ENCODE measurements at places on chromosomes 7 and 10.

DNA sequence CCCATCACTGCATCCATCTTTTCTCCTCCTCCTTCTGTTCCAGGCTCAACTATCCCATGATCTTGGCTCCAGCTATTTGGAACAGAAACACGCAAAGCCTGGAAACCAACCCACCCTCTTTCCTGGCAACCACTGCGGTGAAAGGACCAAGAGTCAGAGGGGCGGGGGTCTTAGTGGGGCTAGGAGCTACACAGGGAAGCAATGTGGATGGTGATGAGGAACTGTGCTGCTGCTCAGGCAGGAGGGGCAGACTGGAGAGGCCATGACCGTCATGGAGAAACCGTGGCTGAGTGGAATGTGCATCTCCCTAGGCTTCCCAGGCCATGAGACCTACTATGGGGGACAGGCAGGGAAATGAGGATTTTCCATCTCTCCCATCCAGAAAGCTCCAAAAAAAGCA is 25.6 kb downstream of the PLAC9 start:
- H3K27ac ChIP-seq, result peak overlapping the region; percentile 93
- peaks cover 98% of the 10 kb centered on the region for H3K4me1 ChIP-seq
- H3K4me3 ChIP-seq, result peak overlapping the region; percentile 64
- peaks cover 76% of the 10 kb centered on the region for H3K36me3 ChIP-seq
- no peak for DNase-seq

DNA sequence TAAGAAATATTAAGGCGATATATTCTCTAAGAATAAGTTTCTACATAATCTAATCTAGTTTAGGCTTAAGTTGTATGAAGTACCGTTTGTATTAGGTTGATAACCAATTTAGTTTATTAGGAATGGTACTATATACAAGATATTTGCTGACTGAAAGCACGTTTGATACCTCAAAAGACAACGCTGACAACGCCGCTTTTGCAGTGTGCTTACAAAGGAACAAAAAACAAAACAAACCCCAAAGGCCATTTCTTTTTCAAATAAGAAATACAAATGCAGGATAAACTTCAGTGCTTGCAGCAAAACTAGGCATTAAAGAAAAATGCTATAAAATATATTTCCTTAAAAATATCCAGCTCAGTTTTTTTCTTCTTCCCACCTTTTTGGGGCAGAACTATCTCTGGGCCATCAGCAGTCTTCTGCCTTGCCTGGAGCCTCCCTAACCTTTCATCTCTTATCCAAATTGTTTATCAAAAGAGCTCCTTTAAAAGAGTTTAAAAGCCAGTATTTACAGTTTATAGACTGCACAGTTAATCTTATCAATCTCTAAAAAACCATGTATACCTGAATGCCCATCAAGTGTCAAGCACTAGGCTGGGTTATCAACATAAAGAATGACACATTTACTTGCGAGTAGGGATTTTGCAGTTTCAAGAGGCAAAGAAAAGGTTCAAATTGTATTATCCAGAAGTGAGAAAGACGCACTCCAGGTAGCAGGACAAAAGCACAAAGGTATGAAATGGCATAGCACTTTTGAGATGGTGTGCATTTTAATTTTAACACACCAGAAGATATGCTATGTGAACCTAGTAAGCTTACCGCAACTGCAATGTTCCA is 4.1 kb upstream of the KMT2E start:
- peaks cover 50% of the 10 kb centered on the region for H3K36me3 ChIP-seq
- peak overlapping the region; percentile 100 for H3K4me3 ChIP-seq
- peak overlapping the region; percentile 100 for H3K27ac ChIP-seq
- peaks cover 55% of the 10 kb centered on the region for H3K4me1 ChIP-seq

- peak overlapping the region; percentile 28 for H3K4me3 ChIP-seq
- H3K27me3 ChIP-seq, result peaks cover 2% of the 10 kb centered on the region
- peak overlapping the region; percentile 56 for H3K27ac ChIP-seq
Measured at GRCh38 chr7:149559711-149560110, 62.1 kb upstream of the ZNF746 start.

DNA sequence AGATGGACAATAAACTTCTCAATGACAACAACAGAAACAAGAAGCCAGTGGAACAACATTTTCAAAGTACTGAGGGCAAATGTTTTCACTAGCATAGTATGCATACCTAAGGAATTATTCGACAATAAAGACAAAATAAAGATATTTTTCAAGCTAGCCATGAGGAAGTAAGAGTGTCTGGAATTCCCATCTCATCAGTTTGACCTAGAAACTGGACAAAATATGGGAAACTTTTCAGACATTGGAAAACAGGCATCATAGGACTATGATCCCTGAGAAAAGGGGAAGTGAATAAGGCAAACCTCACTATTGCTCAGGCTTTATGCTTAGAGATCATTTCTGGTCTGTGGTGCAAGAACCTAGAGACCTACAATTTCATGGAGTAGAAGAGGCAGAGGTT is 86.3 kb downstream of the OAT start:
- peak; percentile 52 for DNase-seq
- H3K27ac ChIP-seq, result peak overlapping the region; percentile 22
- peaks cover 5% of the 10 kb centered on the region for H3K27me3 ChIP-seq
- no peaks in the 10 kb centered on the region for H3K36me3 ChIP-seq
- peaks cover 12% of the 10 kb centered on the region for H3K4me1 ChIP-seq
- H3K4me3 ChIP-seq, result no peak overlapping the region

DNA sequence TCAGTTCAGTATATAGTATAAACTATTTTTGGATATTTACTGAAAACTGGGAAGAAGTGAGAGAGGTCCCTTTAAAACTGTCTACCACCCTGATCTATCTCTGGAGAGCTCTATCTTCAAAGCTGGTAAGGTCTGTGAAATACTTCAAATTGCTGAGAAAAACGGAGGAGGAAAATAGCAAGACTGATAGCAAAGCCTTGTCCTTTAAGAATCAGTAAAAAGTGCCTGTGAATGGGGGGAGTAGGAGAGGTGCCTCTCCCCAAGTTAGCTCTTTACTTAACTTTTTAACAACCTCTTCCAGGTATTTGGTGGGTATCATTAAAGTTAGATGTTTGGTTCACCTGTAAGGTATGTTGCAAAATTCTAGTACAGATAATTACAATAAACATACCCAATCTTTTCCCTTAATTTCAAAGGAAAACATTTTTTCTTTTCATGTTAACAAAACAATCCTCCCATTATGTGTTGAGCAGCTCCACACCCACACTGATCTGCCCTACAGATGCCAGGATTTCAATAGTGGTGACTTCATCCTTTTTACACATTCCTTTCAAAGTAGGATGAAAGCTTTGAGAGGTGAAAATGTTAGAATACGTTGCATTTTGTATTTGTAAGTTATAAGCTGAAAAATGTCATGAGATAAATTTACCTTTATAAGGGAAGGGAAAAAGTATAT is 149.2 kb downstream of the CRPPA start:
- H3K27ac ChIP-seq, result no peak overlapping the region
- peaks cover 18% of the 10 kb centered on the region for H3K4me1 ChIP-seq
- peak; percentile 4 for DNase-seq
- H3K27me3 ChIP-seq, result no peaks in the 10 kb centered on the region
- no peak overlapping the region for H3K4me3 ChIP-seq
- no peaks in the 10 kb centered on the region for H3K36me3 ChIP-seq

GRCh38 chr10:26437637-26438461 is at the start of gene APBB1IP:
Gene APBB1IP (plus strand): TSS chr10:26438341. CDS start chr10:26492327, 53,986 bp downstream.
- H3K27me3 ChIP-seq, result no peaks in the 10 kb centered on the region
- H3K36me3 ChIP-seq, result peaks cover 11% of the 10 kb centered on the region
- peak; percentile 33 for DNase-seq
- H3K4me3 ChIP-seq, result peak within 1 kb of the TSS; percentile 90

DNA sequence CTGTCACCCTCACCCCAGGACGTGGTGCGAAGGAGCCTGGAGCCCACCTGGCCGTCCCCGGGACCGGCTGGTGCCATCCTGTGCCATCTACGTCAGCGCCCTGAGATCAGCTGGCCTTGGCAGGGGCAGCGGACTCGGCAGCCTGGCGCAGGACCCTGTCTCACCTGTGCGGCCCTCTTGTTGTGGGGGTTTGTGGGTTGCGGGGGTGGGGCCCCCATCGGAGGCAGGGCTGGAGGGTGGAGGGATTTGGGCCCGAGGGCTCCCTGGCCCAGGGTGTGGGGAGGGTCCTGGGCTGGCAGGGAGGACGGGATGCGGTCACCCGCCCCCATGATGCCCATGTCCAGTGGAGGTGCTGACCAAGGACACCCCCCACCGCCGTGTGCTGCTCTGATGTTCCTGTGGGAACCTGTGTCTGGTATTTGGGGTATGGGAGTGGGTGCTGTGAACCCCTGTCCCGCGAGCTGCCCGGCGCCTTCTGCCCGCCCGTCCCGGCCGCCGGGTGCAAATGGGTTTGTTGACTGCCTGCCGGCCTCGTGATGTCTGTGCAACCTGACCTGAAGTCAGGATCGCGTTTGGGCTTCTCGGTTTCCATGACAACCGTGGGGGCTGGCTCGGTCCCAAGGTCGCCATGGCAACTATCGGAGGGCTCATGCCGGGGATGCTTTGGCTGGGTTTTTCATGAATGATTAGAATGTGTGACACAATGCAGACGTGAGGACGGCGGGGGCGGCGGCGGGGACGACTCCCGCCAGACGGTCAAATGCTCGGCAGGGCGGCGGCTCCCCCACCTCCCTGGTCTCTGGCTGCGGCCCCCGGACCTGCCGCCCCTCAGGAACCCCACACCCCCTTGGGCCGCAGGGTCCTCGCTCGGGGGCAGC is 7.3 kb downstream of the MAFK start:
- peaks cover 27% of the 10 kb centered on the region for H3K27me3 ChIP-seq
- peak; percentile 96 for DNase-seq
- peaks cover 5% of the 10 kb centered on the region for H3K36me3 ChIP-seq
- H3K4me1 ChIP-seq, result peaks cover 36% of the 10 kb centered on the region

GRCh38 chr7:125363873-125364272 is 434.2 kb upstream of the POT1 start:
- H3K4me3 ChIP-seq, result no peak overlapping the region
- H3K27me3 ChIP-seq, result no peaks in the 10 kb centered on the region
- H3K4me1 ChIP-seq, result no peaks in the 10 kb centered on the region
- no peak overlapping the region for H3K27ac ChIP-seq
- H3K36me3 ChIP-seq, result peaks cover 9% of the 10 kb centered on the region

- no peaks in the 10 kb centered on the region for H3K27me3 ChIP-seq
- H3K36me3 ChIP-seq, result peaks cover 36% of the 10 kb centered on the region
- H3K27ac ChIP-seq, result no peak overlapping the region
- DNase-seq, result no peak
- peaks cover 67% of the 10 kb centered on the region for H3K4me1 ChIP-seq
Measured at GRCh38 chr10:4250587-4250887, 465.5 kb upstream of the KLF6 start.

GRCh38 chr10:22712211-22712955 is 2.0 kb downstream of the PIP4K2A start:
- peak overlapping the region; percentile 92 for H3K4me3 ChIP-seq
- peaks cover 33% of the 10 kb centered on the region for H3K4me1 ChIP-seq
- H3K36me3 ChIP-seq, result no peaks in the 10 kb centered on the region
- H3K27me3 ChIP-seq, result no peaks in the 10 kb centered on the region
- H3K27ac ChIP-seq, result peak overlapping the region; percentile 64

DNA sequence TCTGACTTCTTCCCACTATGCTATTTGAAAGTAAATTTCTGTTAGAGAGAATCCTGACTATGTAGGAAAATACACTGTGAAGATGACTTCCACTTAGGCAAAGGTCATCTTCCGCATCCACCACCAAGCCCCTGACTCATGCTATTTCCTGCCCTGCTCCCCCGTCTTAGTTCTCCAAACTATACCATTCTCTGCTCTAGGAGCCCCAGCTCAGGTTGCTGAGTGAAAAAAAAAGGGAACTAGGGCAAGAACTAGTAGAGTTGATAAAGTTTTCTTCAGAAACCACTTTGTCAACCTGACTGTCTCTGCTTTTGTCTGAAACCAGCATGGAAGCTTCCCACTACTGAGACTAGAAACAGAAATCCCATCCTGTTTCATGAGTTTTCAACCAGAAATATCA is 96.9 kb downstream of the EVX1 start:
- no peak for DNase-seq
- peaks cover 9% of the 10 kb centered on the region for H3K4me1 ChIP-seq
- H3K36me3 ChIP-seq, result no peaks in the 10 kb centered on the region
- peaks cover 22% of the 10 kb centered on the region for H3K27me3 ChIP-seq

DNA sequence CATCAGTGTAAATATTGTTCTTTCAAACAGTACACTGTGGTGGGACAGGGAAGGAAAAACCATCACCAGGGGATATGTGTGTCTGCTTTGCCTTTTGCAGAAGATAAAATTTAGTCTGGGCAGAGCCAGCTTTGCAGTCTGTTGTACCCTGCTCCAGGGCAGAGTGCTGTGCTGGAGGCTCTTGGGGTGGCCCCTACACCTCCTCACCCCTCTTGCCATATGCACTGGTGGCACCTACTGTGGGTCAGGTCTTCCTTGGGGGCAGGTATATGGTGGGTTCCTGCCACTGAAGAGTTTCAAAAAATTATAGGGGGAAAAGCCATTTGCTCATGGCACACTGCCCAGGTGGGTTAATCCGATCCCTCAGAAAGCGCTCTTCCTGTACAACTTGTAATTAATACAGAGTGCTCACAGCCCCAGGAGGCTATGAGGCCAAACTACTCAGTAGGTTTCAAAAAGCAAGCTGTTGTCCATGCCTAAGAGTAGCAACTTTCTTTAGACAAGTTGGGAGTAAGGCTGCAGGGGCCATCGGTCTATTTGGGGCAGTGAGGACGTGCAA is 112.7 kb upstream of the BMPER start:
- DNase-seq, result no peak
- peaks cover 10% of the 10 kb centered on the region for H3K27me3 ChIP-seq
- no peak overlapping the region for H3K27ac ChIP-seq
- H3K4me3 ChIP-seq, result no peak overlapping the region
- H3K36me3 ChIP-seq, result peaks cover 4% of the 10 kb centered on the region
- no peaks in the 10 kb centered on the region for H3K4me1 ChIP-seq

GRCh38 chr7:99072126-99072525 is 71.8 kb downstream of the SMURF1 start:
- peak overlapping the region; percentile 46 for H3K27ac ChIP-seq
- H3K27me3 ChIP-seq, result no peaks in the 10 kb centered on the region
- peaks cover 27% of the 10 kb centered on the region for H3K4me1 ChIP-seq
- DNase-seq, result no peak

DNA sequence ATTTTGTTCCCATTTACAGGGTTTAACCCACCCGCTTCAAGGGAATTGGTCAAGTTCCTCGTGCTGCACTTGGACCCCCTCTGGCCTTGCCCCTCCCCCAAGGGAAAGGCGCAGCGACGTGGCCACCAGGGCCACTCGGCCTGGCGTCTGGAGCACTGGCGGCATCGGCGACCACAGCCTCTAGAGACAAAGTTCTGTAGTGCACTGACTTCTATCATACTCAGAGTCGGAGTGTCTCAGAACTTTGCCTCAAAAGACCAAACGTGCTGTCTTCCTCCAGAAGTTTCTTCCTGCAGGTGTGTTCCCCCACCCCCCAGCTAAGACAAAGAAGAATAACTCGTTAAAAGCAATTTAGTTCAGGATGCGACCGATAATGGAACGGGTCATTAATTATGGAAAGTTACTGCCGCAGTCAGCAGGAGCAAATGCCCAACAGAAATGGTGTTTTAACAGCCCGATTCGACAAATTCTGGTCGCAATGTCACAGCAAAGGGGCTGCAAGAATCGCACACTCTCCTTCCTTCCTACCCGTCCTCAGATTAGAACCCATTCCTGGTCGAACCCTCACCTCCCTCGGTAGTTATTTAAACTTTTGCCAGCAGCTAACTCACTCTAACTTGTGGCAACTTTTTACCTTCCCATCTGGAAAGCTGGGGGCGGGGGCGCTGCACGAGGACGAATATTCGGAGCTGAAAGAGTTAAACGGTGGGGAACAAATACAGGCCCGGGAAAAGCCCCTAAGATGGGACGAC is 202.1 kb upstream of the NFE2L3 start:
- H3K36me3 ChIP-seq, result no peaks in the 10 kb centered on the region
- DNase-seq, result no peak
- peaks cover 19% of the 10 kb centered on the region for H3K27me3 ChIP-seq
- no peaks in the 10 kb centered on the region for H3K4me1 ChIP-seq

Measured in HFFc6 (cell line).